ENCODE measurements at places on chromosomes 2 and 18.

- no peak for DNase-seq
Measured at GRCh38 chr2:191155608-191156071, 4.8 kb upstream of the STAT4 start.

DNA sequence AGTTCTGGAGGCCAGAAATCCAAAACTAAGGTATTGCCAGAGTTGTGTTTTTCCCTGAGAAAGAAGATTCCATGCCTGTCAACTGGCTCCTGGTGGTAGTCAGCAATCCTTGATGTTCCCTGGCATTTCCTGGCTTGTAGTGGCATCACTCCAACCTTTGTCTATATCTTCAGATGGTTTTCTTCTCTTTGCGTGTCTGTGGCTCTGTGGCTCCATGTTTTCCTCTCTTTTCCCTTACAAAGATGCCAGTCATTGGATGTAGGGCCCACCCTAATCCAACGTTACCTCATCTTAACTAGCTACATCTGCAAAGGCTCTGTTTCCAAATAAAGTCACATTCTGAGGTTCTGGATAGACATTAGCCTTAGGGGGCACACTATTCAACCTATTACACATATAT, 41.8 kb downstream of the SLC14A1 start:
- no peak for DNase-seq

GRCh38 chr2:209146682-209147320, 277.0 kb upstream of the MAP2 start:
- no peak for DNase-seq

GRCh38 chr2:46939626-46940359, 24.2 kb upstream of the MCFD2 start:
- DNase-seq = no peak

- DNase-seq = no peak
Measured at GRCh38 chr18:25144820-25145219, 207.1 kb downstream of the ZNF521 start.

- no peak for DNase-seq
Measured at GRCh38 chr18:75314117-75314516, 103.5 kb downstream of the TSHZ1 start.

GRCh38 chr18:2853926-2854664, 7.3 kb downstream of the EMILIN2 start:
- DNase-seq = no peak

DNA sequence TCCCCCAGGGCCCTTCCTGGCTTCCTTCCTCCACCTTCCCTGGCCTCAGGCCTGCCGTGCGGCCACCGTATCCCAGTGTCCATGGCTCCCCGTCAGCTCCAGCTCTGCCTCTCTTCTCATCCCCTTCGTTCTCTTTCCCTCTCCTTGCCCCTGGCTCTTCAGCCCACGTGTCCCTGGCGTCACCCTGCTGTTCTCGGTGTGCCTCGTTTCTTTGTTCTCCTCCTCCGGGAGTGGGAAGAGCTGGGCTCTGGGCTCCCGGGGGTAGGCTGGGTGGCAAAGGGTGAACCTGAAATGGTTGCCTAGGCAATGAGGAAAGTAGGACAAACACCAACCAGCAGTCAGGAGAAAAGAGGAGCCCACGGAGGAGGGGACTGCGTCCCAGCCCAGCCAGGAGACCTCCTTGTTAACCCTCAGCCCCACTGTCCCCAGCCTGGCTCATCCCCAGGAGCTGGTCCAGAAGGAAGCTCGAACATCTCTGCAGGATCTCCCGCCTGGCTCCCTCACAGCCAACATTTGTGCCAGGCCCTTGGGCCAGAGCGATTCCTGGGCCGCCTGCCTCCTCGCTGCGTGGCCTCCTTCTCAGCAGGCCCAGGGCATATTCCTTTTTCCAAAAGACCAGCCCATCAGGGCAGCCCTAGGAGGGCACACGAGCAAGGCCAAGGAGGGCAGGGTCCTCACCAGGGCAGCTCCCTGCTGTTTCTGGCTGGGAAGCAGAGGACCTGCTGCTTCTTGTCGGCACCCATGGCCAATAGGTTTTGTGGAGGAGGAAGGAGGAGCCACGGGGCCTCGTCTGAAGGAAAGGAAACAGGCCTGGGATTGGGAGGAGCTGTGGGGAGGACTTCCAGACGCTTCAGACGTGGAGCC, 30.9 kb upstream of the DNMT3A start:
- no peak for DNase-seq

- DNase-seq = no peak
Measured at GRCh38 chr2:2881499-2881898, 496.1 kb downstream of the EIPR1 start.

DNA sequence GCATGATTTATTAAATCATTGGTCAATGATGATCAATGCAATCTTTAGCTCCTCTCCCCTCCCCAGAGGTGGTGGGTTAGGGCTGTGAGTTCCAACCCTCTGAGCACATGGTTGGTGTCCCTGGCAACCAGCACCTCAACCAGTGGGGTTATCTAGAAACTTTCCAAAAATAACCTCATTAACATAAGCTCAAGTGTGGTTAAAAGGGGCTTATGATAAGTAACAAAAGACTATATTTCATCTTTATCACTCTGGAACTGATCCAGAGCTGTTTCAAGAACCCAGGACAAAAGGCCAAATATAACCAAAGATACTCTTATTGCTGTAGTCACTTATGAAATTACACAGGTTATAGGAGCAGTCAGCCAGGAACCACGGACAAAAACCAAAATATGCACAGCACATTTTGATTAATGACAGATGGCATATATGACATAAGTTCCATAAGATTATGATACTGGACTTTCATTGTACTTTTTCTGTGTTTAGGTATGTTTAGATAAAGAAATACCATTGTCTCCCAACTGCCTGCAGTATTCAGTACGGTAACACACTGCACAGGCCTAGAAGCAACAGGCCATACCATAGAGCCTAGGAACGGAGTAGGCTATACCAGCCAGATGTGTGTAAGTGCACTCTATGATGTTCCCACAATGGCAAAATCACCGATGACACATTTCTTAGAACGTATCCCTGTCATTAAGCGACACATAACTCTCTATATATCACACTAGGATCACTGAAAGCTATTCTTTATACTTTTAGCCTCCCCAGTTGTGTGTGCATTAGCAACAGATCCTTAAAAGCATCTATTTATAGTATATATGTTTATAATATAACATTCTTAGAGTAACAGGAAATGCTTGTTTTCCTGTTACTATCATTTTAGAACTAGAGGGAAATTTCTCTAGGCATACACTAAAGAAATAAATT, 31.9 kb downstream of the KIDINS220 start:
- DNase-seq = no peak

DNA sequence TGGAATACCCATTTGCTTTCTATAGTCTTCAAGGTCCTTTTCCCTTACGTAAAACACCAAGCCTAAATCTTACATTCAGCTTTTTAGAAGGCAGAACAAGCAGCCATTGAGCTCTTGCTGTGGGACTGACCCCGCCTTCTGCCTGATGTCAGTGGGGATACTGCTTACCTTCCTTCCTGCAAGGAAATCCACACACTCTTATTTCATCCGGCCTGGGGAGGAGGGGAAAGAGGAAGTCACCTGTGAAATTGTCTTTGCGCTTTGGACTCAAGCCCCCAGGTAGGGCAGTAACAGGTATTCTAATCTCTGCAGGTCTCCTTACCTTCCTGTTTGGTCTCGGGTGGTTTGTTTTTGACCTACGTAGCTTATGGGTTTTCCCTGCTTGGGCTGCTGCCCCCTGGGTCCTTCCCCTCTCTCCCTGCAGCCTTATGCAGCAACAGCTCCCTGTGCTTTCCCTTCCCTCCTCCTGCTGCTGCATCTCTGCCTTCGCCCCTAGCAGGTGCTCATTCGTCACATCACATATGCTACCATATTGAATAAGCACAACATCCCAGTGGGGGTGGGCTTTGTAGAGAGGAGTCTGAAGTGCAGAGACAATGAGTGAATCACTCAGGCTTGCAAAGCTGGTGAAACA, 402.5 kb upstream of the TRIB2 start:
- DNase-seq = no peak

DNA sequence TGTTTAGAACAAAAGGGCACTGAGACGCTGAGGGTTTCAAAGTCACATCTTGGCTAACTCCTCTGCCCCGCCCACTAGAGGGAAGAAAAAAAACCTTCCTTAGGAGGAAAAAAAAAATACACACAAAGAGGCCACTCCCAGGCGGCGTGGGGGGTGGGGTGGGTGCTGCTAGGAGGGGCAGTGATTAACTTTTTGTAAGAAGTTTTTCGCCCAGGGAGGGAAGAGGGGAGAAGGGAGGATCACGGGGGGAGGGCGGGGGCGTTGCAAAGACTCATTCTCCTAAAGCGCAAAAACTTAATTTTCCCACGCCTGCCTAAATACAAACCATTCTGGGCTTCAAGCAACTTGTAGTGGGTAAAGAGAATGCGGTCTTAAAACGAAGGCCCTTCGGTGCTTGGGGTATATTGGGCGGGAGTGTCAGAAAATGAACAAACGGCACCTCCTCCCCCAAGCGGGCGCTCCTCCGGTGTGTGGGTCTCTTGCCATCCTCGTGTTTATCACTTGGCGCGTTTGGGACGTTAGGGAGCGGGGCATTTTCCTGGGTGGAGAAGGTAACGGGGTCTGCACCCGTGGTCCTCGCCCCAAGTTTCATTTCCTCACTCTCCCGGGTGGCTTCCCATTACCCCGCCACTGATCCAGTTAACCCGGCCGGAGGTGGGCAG, 1.7 kb downstream of the CXCR4 start:
- DNase-seq = no peak

DNA sequence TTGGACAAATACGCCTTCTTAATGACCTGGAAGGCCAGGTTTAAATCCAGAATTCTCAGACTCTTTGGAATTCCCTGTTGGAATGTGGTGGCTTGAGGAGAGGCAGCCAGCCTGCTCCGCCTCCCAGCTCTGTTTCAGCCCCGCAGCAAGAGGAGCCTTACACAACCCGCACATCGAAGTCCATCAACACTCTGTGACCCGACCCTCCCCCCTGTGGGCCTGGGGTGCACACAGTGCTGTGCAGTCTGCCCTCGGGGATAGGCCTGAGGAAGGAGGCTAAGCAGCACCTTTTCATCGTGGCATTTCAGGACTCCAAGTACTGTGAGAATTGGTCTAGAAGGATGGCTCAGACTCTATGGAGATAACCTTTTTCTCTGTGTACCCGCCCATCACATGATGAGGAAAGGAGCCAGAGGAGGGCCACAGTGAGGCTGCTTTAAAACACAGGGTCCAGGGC, 73.7 kb downstream of the GREB1L start:
- DNase-seq = no peak

DNA sequence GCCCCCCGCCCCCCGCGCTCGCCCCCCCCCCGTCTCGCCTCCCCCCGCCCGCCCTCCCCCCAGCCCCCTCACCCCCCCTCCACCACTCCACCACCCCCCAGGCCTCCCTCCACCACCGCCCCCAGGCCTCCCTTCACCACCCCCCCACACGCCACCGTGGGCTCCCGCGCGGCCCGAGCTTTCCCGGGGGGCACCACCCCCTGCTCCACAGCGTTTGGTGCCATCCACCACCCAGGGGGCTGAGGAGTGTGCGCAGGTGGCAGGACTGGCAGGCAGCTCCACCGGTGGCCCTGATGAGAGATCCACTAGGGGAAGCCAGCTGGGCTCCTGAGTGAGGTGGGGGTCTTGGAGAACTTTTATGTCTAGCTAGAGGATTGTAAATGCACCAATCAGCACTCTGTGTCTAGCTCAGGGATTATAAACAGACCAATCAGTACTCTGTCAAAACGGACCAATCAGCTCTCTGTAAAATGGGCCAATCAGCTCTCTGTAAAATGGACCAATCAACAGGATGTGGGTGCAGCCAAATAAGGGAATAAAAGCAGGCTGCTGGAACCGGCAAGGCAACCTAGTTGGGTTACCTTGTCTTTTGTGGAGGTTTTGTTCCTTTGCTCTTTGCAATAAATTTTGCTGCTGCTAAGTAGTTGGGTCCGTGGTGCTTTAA, 43.0 kb upstream of the ITSN2 start:
- no peak for DNase-seq

- DNase-seq = peak; percentile 25
Measured at GRCh38 chr2:12057436-12058166, 311.2 kb downstream of the LPIN1 start.

GRCh38 chr2:100265226-100265625, 57.1 kb downstream of the LONRF2 start:
- no peak for DNase-seq

DNA sequence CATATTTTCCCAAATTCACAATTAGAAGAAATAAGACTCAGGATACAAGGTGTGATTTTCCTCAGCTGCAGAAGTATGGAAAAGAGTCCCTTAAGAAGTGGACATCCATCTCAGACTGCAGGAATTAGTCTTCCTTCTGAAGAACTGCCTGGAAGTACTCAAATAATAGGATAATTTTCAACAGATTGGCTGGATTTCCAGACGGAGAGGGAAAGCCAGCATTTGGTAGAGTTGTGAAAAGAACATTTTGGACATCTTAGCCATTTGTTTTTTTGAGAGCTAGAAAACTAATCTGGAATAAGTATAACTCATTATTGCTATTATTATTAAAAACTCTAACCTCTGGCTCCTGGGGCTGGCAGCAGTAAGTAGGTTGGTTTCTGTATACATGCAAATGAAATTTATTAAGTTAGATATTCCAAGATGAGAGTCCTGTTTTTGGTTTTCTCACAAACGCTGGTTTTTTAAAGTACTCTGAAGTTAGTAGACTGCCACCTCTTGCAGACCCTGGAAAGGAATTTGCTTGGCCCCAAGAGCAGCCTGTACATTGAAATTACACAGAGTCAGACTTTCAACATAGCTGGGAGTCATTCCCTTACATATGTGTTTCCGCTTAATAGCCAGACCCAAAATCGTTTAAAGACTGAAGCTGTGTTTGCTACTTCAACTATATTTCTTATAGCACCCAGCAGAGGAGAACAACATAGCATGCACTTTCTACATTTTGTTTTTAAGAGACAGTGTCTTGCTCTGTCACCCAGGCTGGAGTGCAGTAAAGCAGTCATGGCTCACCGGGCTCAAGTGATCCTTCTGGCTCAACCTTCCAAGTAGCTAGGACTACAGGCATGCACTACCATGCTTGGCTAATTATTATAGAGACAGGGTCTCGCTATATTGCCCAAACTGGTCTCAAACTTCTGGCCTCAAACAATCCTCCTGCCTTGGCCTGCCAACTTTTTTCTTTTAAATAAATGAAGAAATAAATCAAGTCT, 142.4 kb downstream of the THADA start:
- DNase-seq = no peak

GRCh38 chr2:167052825-167053224, 164.5 kb downstream of the XIRP2 start:
- DNase-seq = no peak

- no peak for DNase-seq
Measured at GRCh38 chr2:12120281-12121150, 374.1 kb downstream of the LPIN1 start.

- DNase-seq = no peak
Measured at GRCh38 chr18:12274793-12275192, 20.6 kb downstream of the CIDEA start.

- DNase-seq = no peak
Measured at GRCh38 chr2:194090251-194090905, 1566.6 kb upstream of the SLC39A10 start.

- DNase-seq = no peak
Measured at GRCh38 chr2:176418768-176419167, 149.5 kb downstream of the MTX2 start.

All from stimulated activated CD8-positive, alpha-beta memory T cell treated with anti-CD3 and anti-CD28 coated beads, Interleukin-7, amount 100 ng/mL, for 24 hours (primary cell).